Activated naive CD4-positive, alpha-beta T cell treated with anti-CD3 and anti-CD28 coated beads, Interleukin-2, amount 10 ng/mL, durations not matched to agents 7 days and 5 days (primary cell): ENCODE measurements at places on chromosomes 1 and 21.

DNA sequence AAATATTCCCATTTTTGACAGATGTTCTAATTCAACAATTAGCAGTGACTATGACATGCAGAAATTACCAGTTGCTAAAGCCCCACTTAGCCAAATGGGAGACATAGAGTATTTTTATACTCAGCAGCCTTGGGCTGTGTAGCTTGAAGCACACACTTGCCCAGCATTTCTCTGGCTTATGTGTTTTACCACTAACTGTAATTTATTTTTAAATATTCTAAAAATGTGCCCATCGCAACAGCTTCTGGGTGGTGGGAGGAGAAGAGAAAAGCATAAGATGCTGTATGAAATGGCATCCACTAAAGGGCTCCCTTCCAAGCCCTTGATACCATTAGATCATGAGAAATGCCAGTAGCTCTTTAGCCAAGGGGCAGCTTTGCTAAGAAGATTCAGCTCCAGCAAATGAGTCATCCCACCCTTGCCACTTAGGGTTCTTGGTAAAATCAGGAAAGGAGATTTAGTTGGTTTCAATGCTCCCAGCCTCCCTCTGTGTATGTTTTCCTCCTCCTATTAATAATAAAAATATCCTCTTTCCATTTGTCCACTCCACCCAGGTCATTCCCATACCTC is 462.7 kb upstream of the DEPDC1 start:
- H3K4me3 ChIP-seq, result no peak overlapping the region
- no peaks in the 10 kb centered on the region for H3K4me1 ChIP-seq
- no peaks in the 10 kb centered on the region for H3K36me3 ChIP-seq
- no peak overlapping the region for H3K27ac ChIP-seq

DNA sequence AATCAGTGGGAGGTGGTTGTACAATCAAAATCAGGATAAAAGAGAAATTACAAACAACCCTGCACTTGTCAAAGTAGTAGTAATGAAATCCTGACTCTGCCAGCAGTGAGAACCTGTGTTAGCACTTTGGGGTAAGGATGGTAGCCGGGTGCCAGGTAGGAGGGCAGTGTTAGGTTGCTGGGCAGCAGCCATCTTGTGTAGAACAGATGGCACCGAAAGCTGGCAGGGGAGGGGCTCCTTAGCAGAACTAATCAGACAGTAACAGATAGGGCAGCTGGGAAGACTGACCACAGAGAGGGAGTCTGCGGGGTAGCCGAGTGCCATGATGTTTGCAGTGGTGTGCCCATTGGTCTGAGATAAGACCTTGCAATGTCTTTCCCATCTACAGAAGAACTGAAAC is 137.3 kb downstream of the SDCCAG8 start:
- H3K36me3 ChIP-seq, result peaks cover 4% of the 10 kb centered on the region
- DNase-seq, result no peak
- no peak overlapping the region for H3K27ac ChIP-seq

- H3K36me3 ChIP-seq, result no peaks in the 10 kb centered on the region
- peaks cover 4% of the 10 kb centered on the region for H3K27me3 ChIP-seq
- no peak for DNase-seq
- no peak overlapping the region for H3K4me3 ChIP-seq
- peaks cover 9% of the 10 kb centered on the region for H3K4me1 ChIP-seq
These were observed 59.6 kb upstream of the HOOK1 start for GRCh38 chr1:59755069-59755685.

- H3K4me3 ChIP-seq, result no peak overlapping the region
- H3K27ac ChIP-seq, result no peak overlapping the region
- H3K36me3 ChIP-seq, result peaks cover 12% of the 10 kb centered on the region
- DNase-seq, result no peak
- H3K27me3 ChIP-seq, result no peaks in the 10 kb centered on the region
These were observed 143.0 kb downstream of the RERE start for GRCh38 chr1:8674481-8674880.

DNA sequence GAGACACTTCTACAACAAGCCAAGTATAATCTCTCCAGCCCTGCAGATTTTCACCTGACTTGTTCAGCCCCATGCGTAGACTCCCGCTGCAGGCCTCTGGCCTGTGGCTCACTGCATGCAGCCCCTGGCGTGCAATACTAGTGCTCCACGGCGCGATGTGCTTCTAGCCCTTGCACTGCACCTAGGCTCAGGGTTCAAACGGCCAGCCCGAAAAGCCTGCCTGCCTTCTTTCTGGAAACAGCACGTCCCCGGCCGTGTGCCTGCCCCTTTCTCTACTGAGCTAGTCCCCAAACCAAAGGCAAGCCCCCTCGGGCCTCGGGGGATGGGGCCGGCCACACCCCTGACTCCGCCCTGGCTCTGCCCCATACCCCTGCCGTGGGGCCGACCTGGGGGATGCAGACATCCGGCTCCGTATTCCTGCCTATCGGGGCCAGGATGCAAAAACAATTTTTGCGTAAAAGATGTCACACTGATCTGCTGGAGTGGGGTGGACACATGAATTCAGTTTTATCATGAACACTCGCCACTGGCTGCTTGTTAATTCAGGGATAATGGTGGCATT is 26.3 kb upstream of the TRAPPC10 start:
- H3K4me3 ChIP-seq, result no peak overlapping the region
- peaks cover 8% of the 10 kb centered on the region for H3K36me3 ChIP-seq
- H3K27me3 ChIP-seq, result peaks cover 16% of the 10 kb centered on the region
- H3K4me1 ChIP-seq, result peaks cover 21% of the 10 kb centered on the region
- H3K27ac ChIP-seq, result no peak overlapping the region

DNA sequence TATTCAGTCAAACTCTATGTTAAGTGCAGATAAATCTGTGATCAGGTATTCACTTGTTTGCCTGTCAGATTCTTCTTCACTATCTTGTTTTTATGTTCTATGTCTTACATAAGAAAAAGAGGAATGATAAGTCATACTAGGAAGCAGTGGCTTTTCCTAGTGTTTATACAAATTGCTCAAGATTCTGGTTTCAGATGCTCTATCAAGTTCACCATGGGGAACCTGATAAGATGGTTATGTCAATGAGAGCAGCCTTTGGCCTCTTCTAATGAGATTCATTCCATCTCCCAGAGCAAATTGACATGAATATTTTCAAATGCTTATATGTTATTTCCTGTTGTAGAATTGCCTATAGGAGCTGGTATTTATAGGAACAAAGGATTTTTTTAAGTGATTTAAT is 218.8 kb upstream of the TMPRSS15 start:
- no peak for DNase-seq
- H3K4me3 ChIP-seq, result no peak overlapping the region
- H3K36me3 ChIP-seq, result no peaks in the 10 kb centered on the region
- no peaks in the 10 kb centered on the region for H3K27me3 ChIP-seq
- H3K4me1 ChIP-seq, result no peaks in the 10 kb centered on the region
- no peak overlapping the region for H3K27ac ChIP-seq

DNA sequence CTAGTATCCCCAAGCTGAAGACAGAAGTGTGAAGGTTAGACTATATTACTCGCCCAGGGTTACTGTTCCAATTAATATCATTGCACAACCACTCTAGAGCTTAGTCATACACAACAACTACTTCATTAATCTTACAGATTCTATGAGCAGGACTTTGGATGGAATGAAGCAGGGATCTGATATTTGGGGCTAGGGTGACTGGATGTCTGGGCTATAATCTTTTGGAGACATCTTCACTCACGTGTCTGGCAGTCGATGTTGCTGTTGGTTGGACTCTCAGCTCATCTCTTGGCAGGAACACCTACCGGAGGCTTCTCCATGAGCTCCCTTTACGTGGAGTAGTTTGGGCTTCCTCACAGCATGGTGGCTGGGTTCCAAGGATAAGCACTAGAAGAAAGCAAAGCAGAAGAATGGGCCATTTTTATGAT is 519.2 kb upstream of the B3GALT2 start:
- H3K4me1 ChIP-seq, result peaks cover 19% of the 10 kb centered on the region
- no peaks in the 10 kb centered on the region for H3K36me3 ChIP-seq
- H3K27me3 ChIP-seq, result no peaks in the 10 kb centered on the region
- H3K4me3 ChIP-seq, result no peak overlapping the region

DNA sequence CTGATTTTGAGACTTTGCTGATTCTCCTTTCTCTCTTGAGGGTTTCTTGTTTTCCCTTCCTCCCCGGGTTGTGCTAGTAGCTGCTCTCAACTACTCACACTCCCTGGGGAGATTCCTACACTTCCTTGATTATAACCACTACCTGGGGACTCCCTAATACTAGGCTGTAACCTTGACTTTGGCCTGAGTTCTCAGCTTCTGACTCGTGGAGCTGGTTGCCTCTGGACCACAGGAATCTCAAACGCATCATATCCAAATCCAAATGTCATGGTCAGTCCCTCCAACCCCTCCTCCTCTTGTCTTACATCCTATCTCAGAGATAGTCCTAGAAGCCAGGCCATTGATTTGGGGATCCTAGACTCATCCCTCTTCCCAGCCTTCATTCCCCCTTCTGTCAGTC is 12.0 kb downstream of the MOV10 start:
- DNase-seq, result no peak
- H3K27me3 ChIP-seq, result no peaks in the 10 kb centered on the region
- peaks cover 5% of the 10 kb centered on the region for H3K36me3 ChIP-seq
- H3K27ac ChIP-seq, result no peak overlapping the region

- no peaks in the 10 kb centered on the region for H3K36me3 ChIP-seq
- no peak overlapping the region for H3K4me3 ChIP-seq
- H3K4me1 ChIP-seq, result peaks cover 34% of the 10 kb centered on the region
- H3K27ac ChIP-seq, result no peak overlapping the region
- H3K27me3 ChIP-seq, result peaks cover 76% of the 10 kb centered on the region
- no peak for DNase-seq
These were observed 7.8 kb upstream of the PHLDA3 start for GRCh38 chr1:201476670-201477344.

- no peaks in the 10 kb centered on the region for H3K36me3 ChIP-seq
- H3K4me3 ChIP-seq, result peak within 1 kb of the TSS; percentile 83
- DNase-seq, result peak; percentile 68
- H3K27me3 ChIP-seq, result peaks cover 24% of the 10 kb centered on the region
- peak within 1 kb of the TSS; percentile 35 for H3K27ac ChIP-seq
These were observed at the start of gene RAVER2 for GRCh38 chr1:64744492-64745180. RAVER2 (plus strand) TSS chr1:64745075; CDS start chr1:64745173, 98 bp downstream.
